ENCODE measurements at places on chromosomes 11 and 22. TPM values are rescaled to one million over a fixed set of nuclear protein-coding genes. Genes with fewer than 3 reads are reported as not detected.

DNA sequence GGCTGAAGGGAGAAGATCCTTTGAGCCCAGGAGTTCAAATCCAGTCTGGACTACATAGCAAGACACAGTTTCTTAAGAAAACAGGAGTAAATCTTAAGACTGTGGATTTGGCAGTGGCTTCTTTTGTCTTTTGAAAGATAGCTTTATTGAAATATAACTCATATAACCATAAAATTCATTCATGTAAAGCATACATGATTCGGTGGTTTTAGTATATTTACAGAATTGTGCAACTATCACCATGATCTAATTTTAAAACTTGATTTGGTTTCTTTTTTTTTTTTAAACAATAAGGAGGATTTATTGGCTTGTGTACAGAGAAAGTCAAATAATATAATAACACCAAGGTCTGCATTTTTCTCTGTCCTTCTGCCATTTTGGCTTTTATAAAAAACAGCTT lies 23.1 kb upstream of the PSMA1 start:
- no peak for DNase-seq

The SLC7A4 gene
- 1.4 TPM for polyA plus RNA-seq

DNA sequence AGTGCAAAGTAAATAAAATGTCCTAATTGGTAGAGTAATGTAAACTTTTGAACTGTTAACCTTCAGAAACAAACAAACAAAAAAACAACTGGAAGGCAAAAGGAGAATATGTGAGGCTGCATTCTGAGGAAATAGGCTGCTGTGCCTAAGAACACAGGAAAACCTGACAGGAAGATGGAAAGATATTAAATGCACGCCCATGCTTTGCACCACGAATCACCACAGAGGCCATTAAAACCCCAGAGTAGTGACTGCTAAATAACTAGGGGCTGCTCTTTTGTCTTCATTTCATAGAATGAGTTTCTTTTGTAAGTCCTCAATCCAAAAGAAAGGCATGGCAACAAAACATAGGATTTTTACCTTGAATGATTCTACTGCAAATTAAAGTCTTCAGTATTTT lies 436.0 kb downstream of the RAB38 start:
- DNase-seq, result no peak

DNA sequence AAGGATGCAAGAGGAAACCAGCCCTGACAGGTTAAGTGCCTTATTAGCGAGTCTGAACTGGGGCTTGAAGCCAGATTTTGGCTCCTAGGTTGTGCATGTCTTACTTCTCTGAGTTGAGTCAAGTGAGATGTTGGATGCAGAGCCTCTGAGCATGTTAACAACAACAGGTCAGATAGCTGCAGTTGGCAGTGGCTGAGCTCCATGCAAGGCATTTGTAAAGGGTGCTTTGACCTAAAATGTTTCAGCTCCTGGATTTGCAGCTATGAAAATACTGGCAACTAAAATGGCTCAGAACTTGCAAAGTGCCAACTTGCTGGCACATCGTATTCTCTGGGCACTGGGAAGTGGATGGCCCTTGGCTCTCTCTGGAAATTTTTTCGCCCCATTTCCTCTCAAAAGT lies 16.4 kb upstream of the CSRP3 start:
- DNase-seq, result no peak

The OR8I2 gene
- polyA plus RNA-seq, result not detected

DNA sequence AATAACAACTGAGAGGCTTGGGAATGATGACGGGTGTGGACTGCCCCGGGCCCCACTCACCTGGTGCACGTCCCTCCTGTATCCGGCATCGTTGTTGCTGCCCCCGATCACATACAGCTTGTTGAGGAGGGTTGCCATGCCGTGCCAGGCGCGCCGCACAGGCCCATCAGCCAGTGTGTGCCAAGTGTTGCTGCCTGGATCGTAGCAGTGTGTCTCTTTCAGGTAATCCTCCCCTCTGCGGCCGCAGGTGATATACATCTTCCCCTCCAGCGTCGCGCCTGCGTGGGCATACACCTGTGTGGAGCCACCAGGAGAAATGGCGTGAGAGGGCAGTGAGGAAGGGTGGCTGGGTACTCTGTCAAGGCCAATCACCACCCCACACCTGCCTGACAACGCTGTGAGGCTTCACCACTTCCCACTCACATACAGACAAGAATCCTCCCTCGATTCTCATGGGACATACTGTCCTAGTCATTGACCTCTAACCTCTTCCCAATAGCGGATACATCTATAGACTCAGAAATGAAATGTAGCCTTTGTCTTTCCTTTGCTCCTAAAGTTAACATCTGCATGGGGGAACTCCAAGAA lies 8.9 kb upstream of the SCARF2 start:
- no peak for DNase-seq

DNA sequence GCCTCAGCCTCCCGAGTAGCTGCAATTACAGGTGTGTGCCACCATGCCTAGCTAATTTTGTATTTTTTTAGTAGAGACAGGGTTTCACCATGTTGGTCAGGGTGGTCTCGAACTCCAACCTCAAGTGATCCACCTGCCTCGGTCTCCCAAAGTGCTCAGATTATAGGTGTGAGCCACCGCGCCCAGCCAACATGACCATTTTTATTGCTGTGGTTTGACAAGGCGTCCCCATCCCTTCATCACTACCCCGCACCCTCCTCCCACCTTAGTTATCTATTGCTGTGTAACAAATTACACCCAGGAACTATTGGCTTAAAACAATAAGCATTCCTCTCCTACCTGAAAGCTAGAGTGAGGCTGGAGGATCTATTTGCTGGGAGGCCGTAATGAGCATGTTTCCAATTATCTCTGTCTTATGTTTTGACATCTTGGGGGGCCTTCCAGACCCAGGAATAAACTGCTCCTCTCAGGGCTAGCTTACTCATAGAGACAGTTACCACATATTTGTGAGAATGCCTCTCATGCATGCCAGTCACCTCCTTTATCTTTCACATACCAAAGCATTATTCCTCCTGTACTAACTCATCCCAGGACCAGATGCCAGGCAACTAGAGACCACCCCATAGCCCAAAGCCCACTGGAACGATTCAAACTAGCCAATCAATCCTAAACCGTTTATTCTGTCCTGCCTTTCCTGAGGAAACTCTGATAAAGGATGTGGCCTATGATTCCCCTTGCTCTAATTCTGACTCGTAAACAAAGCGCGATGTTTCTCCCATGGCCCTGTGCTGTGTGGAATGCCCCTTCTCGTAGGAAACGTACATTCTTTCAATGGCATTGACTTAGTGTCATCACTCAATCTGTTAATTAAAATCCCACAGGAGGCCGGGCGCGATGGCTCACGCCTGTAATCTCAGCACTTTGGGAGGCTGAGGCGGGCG lies 19.4 kb downstream of the SNU13 start:
- DNase-seq, result no peak

DNA sequence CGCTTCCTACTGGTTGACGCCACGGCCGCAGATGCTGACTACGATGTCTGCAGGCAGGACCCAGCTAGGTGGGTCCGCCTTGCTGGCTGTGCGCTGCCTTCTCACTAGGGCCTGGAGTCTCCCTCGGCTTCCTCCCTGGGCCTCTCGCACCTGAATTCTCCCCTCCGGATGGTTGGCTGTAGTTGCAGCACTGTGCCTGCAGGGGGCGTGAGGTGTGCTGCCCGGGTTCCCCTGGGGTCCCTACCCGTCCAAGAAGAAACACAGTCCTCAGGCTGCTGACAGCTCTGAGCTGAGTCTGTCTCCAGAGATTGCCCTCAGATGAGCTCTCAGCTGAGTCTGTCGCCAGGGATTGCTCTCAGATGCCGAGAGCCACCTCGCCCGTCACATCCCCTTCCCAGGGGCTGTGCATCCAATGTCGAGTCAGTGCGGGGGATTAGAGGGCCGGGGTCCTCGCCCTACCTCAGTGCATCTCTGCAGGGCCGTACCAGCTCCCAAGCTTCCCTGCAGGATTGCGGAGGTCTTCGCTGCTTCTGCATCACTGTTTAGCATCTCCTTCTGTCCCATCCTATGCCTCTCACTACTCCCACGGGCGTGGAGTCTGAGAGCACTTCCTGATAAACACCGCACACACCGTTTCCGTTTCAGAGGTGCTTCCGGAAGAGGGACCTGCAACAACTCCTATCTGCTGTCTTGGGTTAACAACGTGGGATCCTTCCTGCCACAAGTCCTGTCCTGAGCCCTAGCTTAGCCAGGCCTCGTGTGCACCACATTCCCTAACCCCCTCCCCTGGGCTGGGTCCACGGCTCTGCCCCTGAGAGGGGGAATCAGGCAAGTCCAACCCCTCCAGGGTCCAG lies 196.9 kb downstream of the CSNK2A3 start:
- no peak for DNase-seq

GRCh38 chr11:20600551-20600950 lies 1.1 kb downstream of the SLC6A5 start:
- DNase-seq, result no peak

GRCh38 chr11:68373815-68374501 lies 61.6 kb downstream of the LRP5 start:
- no peak for DNase-seq

- DNase-seq, result no peak
These were observed 40.3 kb upstream of the OR5D13 start for GRCh38 chr11:55732936-55733335.

DNA sequence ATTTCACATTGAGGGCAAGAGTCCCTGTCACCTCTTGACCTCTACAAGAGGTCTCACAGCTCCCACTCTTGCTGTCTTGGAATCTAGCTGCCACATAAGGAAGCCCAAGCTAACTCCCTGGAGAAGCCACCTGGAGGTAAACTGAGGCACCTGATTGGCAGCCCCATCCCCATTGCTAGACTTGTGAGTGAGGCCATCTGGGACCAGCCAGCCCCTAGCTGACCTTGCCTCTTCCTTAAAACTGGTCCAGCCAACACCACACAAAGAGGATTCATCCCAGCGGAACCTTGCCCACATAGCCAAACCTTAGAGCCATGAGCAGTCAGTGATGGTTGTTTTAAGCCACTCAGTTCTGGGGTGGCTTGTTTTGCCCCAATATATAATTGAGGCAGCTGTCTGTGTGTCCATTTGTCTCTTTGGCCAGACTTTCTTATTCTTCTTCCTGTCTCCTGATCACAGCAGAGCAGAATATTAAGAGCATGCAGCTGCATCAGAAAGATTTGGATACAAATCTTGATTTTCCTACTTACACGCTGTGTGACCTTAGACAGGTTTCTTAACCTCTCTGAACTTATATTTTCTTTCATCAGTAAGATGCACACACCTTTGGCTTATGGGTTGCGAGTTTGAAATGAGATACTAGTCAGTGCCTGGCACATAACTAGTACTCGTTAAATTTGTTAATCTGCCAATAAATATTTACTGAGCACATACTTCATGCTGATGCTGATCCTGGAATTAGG lies 74.3 kb upstream of the TP53I11 start:
- DNase-seq, result no peak

- no peak for DNase-seq
These were observed 44.0 kb downstream of the FDX1 start for GRCh38 chr11:110473706-110474105.

- no peak for DNase-seq
These were observed 41.5 kb upstream of the PPARA start for GRCh38 chr22:46108564-46109473.

- no peak for DNase-seq
These were observed 66.9 kb downstream of the TNRC6B start for GRCh38 chr22:40244586-40244985.

- DNase-seq, result no peak
These were observed 29.0 kb upstream of the FGF3 start for GRCh38 chr11:69848201-69848600.

The POTEH gene
- not detected for polyA plus RNA-seq

GRCh38 chr11:11510939-11511338 lies 110.9 kb downstream of the GALNT18 start:
- DNase-seq, result no peak

DNA sequence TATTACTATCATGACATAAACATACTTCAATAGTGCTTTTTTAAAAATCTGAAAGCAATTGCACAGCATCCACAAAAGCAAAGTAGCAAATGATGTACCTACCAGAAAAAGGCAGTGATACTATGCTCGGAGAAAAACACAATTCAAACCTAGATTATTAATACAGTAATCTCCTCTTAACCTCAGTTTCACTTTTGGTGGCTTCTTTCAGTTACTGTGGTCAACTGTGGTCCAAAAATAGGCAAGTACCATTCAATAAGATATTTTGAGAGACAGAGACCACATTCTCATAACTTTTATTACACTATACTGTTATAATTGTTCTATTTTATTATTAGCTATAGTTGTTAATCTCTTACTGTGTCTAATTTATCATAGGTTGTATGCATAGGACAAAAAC lies 20.8 kb downstream of the KCNA4 start:
- no peak for DNase-seq

The VWA5A gene
- polyA plus RNA-seq, result 15.8 TPM

DNA sequence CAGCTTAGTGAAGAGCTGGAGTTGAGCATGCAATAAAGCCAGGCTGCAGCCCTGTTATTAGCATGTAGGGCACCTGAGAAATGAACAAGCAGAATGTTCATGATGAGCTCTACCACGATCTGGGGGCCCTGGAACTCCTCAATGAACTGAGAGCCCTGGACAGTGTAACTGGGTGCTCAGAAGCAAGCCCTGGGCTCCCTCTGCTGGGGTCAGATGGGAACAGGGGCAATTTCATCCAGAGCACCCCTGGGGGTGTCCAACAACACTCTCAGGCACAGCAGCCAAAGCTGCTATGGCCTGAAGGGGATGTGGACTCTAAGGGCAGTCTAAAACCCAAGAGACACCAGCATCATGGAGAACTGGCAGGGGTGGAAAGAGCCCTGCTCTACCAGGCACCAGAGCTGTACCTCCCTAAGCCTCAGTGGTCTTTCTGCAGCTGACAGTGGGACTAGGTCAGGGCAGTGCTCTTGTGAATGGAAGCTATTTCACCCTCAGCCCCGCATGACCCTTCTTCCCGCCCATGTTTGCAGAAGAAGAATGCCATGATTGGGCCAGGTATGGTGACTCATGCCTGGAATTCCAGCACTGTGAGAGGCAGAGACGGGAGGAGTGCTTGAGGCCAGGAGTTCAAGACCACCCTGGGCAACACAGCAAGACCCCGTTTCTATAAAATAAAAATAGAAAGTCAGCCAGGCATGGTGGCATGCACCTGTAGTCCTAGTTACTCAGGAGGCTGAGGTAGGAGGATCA lies 28.9 kb downstream of the THOC5 start:
- no peak for DNase-seq

DNA sequence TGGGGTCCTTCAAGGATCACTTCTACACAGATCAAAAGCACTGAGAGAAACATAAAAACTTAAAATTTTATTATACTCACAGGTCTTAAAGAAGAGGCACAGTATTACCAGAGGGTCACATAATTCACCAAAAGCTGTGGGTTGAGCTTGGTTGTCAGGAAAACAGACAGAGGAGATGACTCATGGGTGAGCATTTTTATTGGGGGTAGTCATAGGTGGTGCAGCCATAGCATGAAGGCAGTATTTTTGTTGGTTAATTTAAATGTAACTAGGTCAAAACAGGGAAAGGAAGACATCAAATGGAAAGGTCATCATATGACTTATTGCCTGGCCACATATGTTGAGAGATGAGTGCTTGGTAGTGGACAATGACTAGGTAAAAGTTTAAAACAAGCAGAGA lies 24.2 kb downstream of the OR5B17 start:
- DNase-seq, result no peak
